ENCODE measurements at places on chromosomes 2 and 18. TPM values are rescaled to one million over a fixed set of nuclear protein-coding genes. Genes with fewer than 3 reads are reported as not detected.
A peak's percentile ranks its signal among the peaks of the same experiment; 100 is the strongest.

DNA sequence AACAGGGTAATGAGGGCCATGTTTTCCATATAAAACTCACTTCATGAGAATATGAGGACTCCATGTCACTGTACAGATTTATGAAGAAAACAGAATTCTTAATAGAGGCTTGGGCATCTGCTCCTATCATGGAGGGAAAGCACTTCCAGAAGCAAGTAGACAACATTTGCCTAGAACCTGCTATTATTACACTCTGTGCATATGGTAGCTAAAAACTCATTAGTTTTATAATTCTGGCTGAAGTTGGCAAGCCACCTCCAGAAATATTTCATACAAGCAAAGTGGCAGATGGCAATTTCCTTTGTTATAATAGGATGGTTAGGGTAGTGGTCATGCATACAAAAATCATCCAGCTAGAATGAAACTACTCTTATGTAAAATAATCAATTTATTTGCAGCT lies 65.8 kb upstream of the TLK1 start:
- no peak overlapping the region for H3K27ac ChIP-seq
- H3K36me3 ChIP-seq, result no peaks in the 10 kb centered on the region
- H3K4me3 ChIP-seq, result no peak overlapping the region
- no peak for DNase-seq
- no peaks in the 10 kb centered on the region for H3K27me3 ChIP-seq

DNA sequence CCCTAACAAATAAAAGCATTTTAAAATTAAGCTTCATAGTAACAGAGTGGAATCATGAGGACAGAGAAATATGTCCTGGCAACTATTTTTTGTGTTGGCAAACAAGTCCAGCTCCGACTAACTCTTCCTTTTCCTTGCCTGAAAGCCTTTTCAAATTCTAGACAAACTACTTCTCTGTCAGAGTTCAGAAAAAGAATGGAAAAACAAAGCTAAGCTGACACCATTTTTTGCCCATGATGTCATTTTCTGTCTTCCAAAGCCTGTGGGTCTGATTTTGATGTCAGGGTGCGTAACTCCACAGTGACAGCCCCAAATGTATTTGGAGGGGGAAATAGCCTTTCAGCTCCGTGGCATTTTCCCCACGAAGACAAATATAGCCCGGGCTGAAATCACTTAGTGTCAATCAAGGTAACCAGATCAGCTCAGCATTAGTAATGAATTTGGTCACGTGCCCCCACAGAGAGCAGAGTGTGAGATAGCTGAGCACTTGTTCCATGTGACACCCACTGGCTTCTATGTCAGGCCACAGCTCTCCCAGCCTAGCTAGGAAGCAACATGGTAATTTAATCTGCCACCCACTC lies 233.0 kb upstream of the SIX2 start:
- H3K27me3 ChIP-seq, result no peaks in the 10 kb centered on the region
- H3K27ac ChIP-seq, result peak overlapping the region; percentile 89
- peaks cover 29% of the 10 kb centered on the region for H3K4me1 ChIP-seq
- H3K36me3 ChIP-seq, result no peaks in the 10 kb centered on the region
- no peak overlapping the region for H3K4me3 ChIP-seq
- DNase-seq, result peak; percentile 85

The GRP gene
- not detected for total RNA-seq

The PIEZO2 gene
- total RNA-seq, result 47.2 TPM

DNA sequence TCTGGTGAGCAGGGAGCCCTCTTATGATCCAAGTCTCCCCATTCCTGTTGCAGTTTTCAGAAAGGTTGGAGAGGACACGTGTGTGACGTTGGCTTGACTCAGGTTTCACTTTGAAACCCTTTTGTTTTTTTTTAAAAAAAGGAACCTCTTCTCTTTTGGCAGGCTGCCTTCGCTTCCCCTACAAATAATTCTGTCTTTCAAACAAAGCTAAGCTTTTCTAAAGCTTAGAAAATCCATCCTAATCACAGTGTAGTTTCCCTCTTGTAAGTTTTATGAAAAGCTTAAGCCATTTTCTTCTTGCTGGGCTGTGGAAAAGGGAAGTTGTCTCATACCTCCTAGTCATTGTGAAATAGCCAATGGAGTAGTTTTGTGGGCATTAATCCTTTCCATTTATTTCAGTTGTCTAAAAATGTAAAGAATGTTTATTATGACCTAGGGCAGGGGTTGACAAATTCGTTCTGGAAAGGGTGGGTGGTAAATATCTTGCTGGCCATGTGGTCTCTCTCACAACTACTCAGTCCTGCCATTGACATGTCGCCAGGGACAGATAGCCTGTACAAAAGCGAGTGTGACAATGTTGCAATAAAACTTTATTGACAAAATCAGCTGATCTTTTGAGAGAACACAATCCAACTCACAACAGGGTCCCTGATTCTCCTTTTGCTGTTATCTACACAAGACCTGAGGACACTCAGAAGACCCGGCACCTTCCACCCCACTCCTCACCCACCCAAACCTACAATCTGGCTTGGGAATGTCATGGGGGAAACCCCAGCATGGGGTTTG lies 878.8 kb downstream of the RNF144A start:
- H3K27me3 ChIP-seq, result no peaks in the 10 kb centered on the region
- no peak overlapping the region for H3K4me3 ChIP-seq
- no peaks in the 10 kb centered on the region for H3K36me3 ChIP-seq
- H3K4me1 ChIP-seq, result peaks cover 4% of the 10 kb centered on the region

GRCh38 chr2:84537251-84537650 lies 21.0 kb downstream of the DNAH6 start:
- H3K4me3 ChIP-seq, result no peak overlapping the region
- no peaks in the 10 kb centered on the region for H3K4me1 ChIP-seq
- no peaks in the 10 kb centered on the region for H3K36me3 ChIP-seq

GRCh38 chr2:108573061-108573460 lies 38.8 kb downstream of the LIMS1 start:
- H3K27me3 ChIP-seq, result no peaks in the 10 kb centered on the region
- DNase-seq, result peak; percentile 70
- no peak overlapping the region for H3K27ac ChIP-seq
- no peaks in the 10 kb centered on the region for H3K36me3 ChIP-seq
- no peak overlapping the region for H3K4me3 ChIP-seq

GRCh38 chr18:46696702-46697101 lies 39.7 kb upstream of the LOXHD1 start:
- no peak overlapping the region for H3K27ac ChIP-seq
- H3K4me1 ChIP-seq, result peaks cover 5% of the 10 kb centered on the region
- no peak overlapping the region for H3K4me3 ChIP-seq
- H3K27me3 ChIP-seq, result no peaks in the 10 kb centered on the region

The IGFBP2 gene
- 172 TPM for total RNA-seq

GRCh38 chr18:3411327-3411726 lies 38.6 kb upstream of the TGIF1 start:
- H3K4me3 ChIP-seq, result no peak overlapping the region
- DNase-seq, result peak; percentile 2
- no peaks in the 10 kb centered on the region for H3K27me3 ChIP-seq
- H3K36me3 ChIP-seq, result no peaks in the 10 kb centered on the region
- no peaks in the 10 kb centered on the region for H3K4me1 ChIP-seq

DNA sequence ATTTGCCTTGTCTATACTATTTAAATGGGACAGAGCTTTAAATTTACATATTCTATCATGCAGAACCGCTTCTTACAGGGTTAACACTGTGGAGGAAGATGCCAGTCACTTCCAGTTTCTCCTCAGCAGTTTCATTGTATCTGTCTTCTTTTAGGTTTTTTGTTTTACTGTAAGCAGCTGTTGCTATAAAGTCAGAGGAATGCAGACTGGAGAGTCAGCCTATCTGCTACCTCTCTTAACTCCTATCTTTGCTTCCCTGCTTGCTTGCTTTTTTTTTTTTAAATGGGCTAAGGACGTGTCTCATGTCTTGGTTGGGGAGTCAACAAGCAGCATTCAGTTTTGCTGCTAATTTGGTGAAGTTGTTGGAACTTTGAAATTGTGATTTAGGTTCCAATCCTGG lies 8.9 kb downstream of the EPC2 start:
- no peaks in the 10 kb centered on the region for H3K27me3 ChIP-seq
- no peaks in the 10 kb centered on the region for H3K36me3 ChIP-seq
- H3K27ac ChIP-seq, result no peak overlapping the region

- H3K4me3 ChIP-seq, result no peak overlapping the region
- no peaks in the 10 kb centered on the region for H3K27me3 ChIP-seq
- DNase-seq, result peak; percentile 29
- no peaks in the 10 kb centered on the region for H3K36me3 ChIP-seq
- H3K4me1 ChIP-seq, result peaks cover 10% of the 10 kb centered on the region
- H3K27ac ChIP-seq, result no peak overlapping the region
Measured at GRCh38 chr2:43196768-43197587, 29.4 kb downstream of the ZFP36L2 start.

DNA sequence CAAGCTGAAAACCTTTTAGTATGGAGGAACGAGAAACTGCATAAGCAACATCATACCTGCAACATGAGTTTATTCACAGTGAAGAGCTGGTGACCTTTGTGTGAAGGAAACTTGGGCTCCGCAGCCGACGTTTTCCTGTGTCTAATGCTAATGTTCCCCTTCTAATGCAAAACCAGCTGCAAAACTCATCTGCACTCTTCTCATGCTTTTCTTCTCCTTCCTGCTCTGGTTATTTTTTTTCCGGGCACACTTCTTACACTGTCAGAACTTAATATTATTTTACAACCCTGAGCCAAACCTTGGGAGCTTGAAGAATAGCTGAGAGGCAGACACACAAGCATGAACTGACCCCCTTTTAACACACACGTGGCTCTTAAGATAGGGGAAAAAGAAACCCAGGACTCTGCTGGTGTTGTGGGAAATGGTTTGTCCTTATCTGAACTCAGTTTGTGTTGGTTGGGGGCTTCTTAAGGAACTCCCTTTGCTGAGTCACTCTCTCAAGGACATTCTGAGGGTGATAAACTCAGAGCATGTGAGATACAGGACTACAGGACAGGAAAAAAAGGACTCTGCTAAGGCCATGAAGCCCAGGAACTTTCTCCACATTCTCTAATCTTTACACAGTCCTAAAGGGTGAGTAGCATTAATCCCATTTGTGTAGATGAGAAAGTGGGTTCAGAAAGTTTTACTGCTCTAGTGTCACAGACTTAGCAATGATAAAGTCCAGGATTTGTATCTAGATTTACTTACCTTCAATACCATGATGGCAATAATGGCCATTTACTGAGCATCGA lies 439.3 kb upstream of the TRIB2 start:
- peaks cover 6% of the 10 kb centered on the region for H3K4me1 ChIP-seq
- H3K27me3 ChIP-seq, result peaks cover 2% of the 10 kb centered on the region
- no peaks in the 10 kb centered on the region for H3K36me3 ChIP-seq
- peak overlapping the region; percentile 25 for H3K27ac ChIP-seq

GRCh38 chr2:181203412-181203811 lies 223.0 kb downstream of the UBE2E3 start:
- no peak overlapping the region for H3K4me3 ChIP-seq
- H3K27me3 ChIP-seq, result no peaks in the 10 kb centered on the region
- no peak overlapping the region for H3K27ac ChIP-seq
- DNase-seq, result peak; percentile 36
- no peaks in the 10 kb centered on the region for H3K4me1 ChIP-seq

DNA sequence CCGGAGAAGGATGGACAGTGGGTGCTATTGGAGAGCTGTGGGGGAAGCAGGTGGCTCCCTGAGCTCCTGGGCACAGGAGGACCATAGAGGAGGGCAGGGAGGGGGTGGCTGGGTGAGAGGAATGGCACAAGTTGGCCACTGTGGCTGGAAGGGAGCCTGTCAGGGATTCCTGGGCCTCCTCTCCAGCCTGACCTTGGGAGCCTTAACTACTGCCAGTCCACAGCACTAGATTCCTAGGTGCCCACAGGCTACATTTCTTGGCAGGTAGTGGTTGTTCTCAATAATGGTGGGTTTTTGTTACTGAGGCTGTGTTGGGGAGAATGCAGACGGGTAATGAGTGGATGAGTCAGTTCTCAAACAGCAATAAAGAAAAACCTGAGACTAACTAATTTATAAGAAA lies 26.0 kb downstream of the EFHD1 start:
- no peaks in the 10 kb centered on the region for H3K27me3 ChIP-seq
- H3K4me1 ChIP-seq, result no peaks in the 10 kb centered on the region
- H3K27ac ChIP-seq, result no peak overlapping the region
- DNase-seq, result no peak
- no peaks in the 10 kb centered on the region for H3K36me3 ChIP-seq

- no peak for DNase-seq
- H3K4me1 ChIP-seq, result no peaks in the 10 kb centered on the region
- H3K27ac ChIP-seq, result no peak overlapping the region
- H3K4me3 ChIP-seq, result no peak overlapping the region
- H3K27me3 ChIP-seq, result no peaks in the 10 kb centered on the region
- no peaks in the 10 kb centered on the region for H3K36me3 ChIP-seq
Measured at GRCh38 chr2:199378948-199379650, 78.6 kb downstream of the SATB2 start.

DNA sequence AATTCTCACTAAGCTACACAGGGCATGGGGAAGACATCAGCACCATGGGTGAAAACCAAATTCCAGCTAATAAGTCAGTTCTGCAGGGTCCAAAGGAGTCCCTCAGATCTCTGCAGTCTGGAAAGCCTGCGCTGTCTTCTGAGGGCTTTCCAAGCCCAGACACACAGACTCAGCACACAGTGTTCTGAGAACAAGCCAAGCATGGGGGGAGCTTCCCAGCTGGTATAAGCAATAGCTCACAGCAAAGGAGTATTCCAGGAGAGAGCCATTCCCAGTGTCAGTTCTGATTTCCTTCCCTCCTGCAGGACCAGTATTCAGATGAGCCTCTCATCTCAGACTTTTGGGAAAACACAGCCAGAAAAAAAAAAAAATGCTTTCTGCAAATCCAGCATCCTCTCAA lies 370.8 kb downstream of the TNS1 start:
- no peak overlapping the region for H3K27ac ChIP-seq
- no peaks in the 10 kb centered on the region for H3K36me3 ChIP-seq
- DNase-seq, result peak; percentile 90
- H3K4me3 ChIP-seq, result no peak overlapping the region
- H3K27me3 ChIP-seq, result no peaks in the 10 kb centered on the region
- H3K4me1 ChIP-seq, result peaks cover 69% of the 10 kb centered on the region

DNA sequence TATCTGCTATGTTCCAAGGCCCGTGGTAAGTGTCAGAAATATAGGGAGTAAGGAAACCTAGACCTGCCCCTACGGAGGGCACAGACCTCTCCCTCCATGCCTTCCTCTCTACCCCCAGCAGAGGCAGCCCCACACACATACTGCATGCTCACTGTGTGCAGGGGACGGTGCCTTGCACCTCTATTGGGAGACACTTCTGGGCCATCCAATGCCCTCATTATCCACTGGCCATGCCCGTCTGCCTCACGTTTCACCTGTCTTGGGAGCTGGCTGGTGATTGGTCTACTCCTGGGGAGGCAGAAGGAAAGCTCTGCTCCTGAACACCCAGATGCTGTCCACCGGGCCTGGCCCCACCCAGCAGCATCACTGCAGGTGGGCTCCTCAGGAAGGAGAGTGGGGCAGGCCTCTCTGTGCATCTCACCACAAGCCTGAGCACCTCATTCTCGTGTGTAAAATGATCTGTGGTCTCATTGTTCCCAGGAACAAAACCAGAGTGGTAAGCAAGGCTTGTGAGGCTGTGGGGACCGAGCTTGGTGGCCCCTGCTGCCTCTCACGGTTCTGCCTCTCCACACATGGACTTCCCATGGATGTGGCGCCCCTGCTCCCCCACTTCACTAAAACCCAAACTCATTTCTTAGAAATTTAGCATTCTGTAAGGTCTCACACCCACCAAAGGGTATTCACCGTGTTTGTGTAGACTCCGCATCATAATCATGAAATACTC lies 312.5 kb upstream of the HS6ST1 start:
- H3K4me3 ChIP-seq, result no peak overlapping the region
- no peak overlapping the region for H3K27ac ChIP-seq
- H3K27me3 ChIP-seq, result peaks cover 1% of the 10 kb centered on the region
- H3K36me3 ChIP-seq, result no peaks in the 10 kb centered on the region
- peaks cover 9% of the 10 kb centered on the region for H3K4me1 ChIP-seq
- no peak for DNase-seq

The ZNF396 gene
- 1.3 TPM for total RNA-seq

Data from muscle of leg (tissue), 16 donors.